Ascending aorta (tissue), 2 donors: ENCODE measurements at places on chromosomes 4 and X.

DNA sequence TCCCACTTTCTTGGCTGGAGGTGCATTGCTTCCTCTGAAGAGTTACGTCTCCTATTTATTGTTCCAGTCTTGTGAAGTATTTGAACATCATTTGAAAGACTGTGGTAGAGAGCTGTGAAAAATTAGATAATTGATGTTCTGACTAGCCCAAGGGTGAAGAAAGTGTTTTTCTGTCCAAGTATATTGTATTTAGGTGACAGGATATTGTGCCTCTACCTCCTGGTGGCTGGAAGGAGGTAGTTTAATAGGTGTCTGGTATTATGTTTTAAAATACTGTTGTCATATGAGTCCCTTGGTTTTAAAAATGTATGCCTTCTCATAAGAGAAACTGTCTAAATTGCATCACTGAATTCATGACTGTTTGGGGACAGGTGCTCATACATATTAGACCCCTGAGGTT lies 226.0 kb downstream of the SPRY1 start:
- DNase-seq: no peak

- DNase-seq: no peak
Measured at GRCh38 chr4:5980436-5981155, 37.6 kb downstream of the C4orf50 start.

- no peak for DNase-seq
Measured at GRCh38 chr4:141826260-141826659, 189.9 kb downstream of the IL15 start.

- DNase-seq: no peak
Measured at GRCh38 chrX:101605146-101605545, 12.7 kb downstream of the ARMCX6 start.

DNA sequence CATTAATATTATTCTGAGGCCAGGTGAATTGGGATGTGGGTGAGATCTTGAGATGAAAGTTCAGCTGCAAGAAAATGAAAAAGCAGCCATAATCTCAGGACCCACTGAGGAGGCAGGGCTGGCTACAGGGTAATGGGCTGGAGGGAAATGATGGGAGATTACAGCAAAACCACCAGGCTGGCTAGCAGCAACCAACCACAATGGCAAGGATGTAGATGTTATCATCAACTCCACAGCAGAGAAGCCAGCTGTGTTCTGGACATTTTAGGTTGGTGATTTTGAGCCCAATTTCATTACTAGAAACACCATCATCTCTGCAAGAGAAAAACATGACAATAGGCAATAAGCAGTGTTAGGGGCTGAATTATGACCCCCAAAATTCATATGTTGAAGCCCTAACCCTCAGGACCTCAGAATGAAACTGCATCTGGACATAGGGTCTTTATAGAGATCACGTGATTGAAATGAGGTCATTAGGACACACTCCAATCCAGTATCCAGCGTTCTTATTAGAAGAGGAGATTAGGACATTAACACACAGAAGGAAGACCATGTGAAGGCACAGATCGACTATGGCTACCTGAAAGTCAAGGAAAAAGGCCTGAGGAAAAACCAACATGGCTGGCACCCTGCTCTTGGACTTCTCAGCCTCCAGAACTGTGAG lies 139.8 kb upstream of the KIT start:
- DNase-seq: no peak

GRCh38 chr4:186651624-186652023 lies 72.0 kb downstream of the FAT1 start:
- peak; percentile 85 for DNase-seq

DNA sequence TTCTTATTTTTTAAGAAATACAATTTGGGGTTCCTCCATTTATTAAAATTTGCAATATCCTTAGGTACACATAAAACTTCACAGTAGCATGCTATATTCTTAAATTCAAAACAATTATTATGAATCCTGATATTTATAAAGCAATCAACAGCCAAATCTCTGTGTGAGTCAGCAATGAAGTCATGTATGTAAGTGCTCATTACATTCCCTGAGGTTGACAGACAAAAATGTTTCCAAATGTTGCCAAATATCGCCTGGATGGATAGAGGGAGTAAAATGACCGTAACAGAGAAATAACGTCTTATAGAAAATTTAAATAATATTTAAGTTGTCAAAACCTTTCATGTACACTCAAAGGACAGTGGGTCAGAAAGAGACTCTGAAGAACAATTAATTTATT lies 220.0 kb downstream of the PCDH18 start:
- DNase-seq: no peak

DNA sequence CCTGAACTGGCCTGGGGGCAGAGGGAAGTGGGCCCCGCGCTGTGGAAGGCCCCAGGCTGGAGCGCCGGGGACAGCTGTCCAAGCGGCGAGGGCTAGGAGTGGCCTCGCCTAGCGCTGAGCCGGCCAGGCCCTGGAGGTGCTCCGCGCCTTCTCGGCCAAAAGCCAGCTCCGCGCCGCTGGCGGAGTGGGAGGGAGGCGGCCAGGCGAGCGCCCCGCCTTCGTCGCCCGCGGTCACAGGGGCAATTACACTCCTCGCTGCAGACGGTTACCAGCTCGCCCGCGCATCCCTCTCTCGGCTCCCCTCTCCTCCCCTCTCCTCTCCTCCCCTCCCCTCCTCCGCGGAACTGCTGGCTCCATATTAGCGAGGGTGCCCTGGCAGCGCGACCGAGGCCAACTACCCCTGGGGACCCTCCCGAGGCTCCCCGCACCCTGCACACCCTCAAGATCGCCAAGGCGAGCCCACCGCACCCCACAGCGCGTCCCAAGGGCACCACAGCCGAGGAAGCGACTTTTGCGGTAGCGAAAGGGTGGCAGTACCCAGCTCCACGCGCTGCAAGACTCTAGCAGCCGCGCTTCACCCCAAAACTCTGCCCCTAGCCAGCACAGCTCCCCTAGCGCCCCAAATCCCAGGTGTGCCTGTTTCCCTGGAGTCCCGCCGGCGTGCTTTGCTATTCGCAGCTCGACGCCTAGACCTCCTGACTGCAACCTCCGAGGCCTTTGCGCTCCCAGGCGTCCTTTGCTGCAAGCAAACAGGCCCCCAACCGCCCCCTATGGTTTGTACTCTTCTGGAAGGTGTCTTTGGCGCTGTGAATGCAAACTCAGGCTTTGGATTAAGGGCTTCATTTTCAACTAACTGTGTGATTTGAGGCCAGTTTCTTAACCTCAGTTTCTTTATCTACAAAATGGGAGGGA lies 91.4 kb downstream of the BCOR start:
- no peak for DNase-seq

- DNase-seq: no peak
Measured at GRCh38 chr4:95155759-95156451, 392.9 kb downstream of the UNC5C start.

DNA sequence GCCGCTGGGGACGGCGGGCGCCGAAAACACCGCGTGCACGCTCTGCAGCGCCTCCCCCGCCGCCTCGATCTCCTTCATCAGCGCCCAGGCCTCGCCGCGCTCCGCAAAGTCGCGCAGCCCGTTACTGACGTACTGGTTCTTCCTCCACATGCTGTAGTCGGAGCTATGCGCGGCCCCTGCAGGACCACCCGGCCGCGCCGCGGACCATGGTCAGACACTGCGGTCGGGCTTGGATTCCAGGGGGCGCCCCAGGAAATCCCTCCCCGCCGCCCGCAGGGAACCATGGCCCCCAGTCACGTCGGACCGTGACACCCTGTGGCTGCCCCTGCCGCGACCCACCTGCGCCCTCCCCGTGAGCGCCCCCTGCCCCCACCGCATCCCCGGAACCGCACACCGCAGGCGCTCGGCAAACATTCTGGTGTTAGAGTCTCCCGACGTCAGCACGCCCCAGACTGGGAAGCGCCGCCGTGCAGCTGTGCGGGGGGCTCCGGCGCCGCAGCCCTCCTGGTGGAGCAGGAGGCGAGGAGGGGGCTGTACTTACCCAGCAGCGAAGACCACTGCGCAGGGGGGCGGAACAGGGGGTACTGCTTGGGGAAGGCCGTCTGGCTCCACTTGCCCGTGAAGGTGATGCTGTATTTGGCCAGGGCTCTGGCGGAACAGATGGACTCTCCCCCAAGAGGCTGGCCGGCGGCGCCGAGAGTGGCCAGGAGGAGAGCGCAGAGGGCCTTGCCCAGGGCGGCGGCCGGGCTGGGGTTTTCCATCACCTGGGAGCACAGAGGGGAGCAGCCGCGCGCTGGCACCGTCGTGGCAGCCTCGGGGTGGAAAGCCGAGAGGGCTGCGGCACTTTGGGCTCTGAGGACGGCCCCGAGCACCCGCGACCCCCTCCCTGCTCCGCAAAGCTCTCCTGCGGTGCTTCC lies 814 bp downstream of the SPON2 start:
- DNase-seq: no peak

GRCh38 chr4:49002931-49003330 lies 16.9 kb downstream of the CWH43 start:
- no peak for DNase-seq

GRCh38 chrX:124925681-124926080 lies 394.0 kb upstream of the TEX13C start:
- no peak for DNase-seq

GRCh38 chr4:109232681-109233080 lies 69.8 kb downstream of the COL25A1 start:
- DNase-seq: no peak

DNA sequence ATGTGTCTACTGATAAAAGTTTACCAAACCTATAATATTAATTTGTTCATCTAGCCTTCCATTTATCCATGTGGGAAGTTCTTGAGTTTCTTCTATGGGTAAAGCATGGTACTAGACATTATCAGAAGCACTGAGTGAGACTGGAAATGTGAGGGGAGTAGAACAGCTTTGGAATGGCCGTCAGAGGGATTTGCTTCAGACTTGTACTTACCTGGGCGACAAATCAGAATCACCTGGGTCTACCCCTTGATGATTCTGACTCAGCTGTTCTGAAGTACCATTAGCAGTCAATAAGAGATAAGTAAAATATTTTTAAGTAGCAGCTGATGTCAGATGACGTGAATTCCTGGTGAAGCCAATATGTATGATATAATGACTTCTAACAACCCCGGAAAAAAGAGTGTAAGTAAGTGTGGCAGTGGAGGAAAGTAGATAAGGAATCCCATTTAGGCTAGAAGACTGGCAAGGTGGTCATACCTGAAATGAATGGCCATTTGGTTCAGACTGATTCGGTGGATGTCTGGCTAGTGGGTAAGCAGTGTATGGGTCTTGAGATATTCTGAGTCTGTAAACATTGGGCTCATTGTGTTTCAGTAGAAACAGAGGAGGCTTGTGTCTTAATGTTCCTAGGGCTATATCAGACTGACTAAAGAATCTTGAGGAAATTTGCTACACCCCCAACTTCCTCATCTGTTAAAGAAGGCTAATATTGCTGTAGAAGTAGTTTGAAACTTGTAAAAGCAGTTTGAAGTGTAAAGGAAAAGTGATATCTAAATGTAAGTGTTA lies 409.2 kb downstream of the NKX6-1 start:
- DNase-seq: no peak

DNA sequence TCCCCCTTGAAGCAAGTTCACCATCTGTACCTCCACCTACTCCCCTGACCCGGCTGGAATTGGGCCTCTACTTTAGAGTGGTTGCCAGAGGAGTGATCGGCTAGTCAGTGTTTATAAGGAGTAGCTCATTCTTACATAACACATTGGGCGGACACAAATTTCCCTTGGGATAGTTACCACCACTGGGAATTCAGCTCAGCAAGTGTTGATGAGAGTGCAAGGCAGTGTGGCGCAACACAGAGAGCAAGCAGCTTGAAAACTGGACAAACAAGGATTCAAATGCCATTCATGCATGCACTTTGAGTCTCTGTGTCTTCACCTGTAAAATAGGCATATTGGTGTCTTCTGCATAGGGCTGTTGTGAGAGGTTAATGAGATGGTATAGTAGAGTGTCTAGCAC lies 92.7 kb downstream of the STK32B start:
- DNase-seq: no peak

DNA sequence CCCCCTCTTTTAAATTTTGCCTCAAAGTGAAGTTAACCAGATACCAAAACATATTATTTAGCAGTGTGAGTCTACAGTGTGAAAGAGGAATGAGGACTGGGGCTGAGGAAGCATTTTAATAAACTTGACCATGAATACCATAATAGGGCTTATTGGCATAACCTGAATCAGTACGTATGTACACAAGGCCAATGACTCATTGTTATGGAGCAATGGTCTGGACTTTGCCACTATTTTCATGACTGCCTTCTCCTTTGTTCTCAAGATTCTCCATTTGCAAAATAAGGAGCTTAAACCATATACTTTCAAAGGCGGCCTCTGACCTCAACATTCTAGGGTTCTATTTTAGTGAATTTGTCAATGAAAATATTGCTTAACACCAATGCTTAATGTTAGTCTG lies 102.8 kb upstream of the OR13H1 start:
- DNase-seq: no peak

DNA sequence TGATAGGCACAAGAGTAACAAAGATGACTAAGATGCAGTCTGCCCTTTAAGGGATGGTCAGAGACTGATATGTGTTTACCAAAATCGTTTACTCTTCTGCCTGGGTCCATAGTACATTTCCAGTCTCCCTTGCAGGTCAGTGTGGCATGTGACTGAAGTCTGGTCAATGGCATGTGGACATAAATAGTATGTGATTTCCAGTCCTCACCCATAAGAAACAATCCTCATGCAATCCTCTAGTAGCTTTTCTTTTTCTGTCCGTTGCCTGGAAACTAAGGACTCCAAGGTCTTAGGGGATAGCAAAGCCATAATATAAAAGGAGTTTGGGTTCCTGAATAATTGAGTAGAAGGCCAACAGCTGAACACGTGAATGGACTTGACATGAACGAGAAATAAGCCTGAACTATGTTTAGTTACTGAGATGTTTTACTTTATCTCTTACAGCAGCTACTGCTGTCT lies 1.1 kb downstream of the SLC9B2 start:
- DNase-seq: no peak

DNA sequence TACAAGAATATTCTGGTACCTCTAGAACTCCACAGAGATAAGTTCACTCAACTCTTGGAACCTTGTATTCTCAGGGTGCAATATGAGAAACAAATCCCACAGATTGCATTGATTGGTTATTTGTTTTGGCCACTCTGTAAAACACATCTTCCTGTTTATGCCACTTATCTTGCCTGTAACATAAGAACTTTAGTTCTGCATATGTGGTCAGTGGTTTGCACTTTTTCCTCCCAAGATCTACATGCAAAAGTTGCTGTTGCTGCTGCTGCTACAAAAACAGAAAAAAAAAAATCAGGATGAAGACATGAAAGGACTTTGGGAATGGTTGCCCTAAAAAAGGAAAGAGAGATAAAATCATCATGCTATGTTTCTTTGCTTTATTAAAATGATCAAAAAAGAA lies 9.6 kb downstream of the ODAPH start:
- DNase-seq: no peak

GRCh38 chrX:49089553-49089952 lies 9.9 kb upstream of the WDR45 start:
- no peak for DNase-seq

- DNase-seq: no peak
Measured at GRCh38 chr4:100742045-100742444, 224.2 kb upstream of the EMCN start.
